ENCODE measurements at places on chromosomes 3 and 15.

- DNase-seq = no peak
Measured at GRCh38 chr3:44340058-44340395, 1.5 kb downstream of the TCAIM start.

GRCh38 chr3:13262493-13263211 is 157.5 kb downstream of the NUP210 start:
- no peak for DNase-seq

GRCh38 chr3:72163809-72164634 is 379.1 kb upstream of the PROK2 start:
- DNase-seq = no peak

GRCh38 chr3:71548705-71549384 is 34.7 kb downstream of the FOXP1 start:
- DNase-seq = no peak

DNA sequence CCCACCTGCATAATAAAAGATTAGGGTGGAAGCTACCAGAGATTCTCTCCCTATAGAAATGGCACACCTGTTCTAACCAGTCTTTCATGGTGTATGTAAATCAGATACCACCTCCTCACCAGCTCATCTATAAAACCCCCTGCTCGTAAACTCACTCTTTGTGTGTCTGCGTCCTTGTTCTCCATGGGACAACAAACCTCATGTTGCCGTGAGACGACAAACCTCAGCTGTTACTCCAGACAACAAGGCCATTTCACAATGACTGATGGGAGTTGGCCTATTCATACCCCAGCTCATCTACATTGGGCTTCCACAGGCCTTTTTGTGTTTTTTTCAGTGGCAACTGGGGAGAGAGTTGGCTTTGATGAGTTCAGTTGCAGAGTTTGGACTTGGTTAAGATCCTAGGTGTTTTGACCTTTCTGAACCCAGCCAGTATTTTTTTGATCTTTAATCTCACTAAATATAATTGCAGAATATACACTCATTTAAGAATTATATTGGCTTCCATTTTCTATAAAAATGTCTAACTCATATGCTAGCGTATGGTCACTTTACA is 96.6 kb upstream of the LRIG1 start:
- DNase-seq = no peak

- DNase-seq = no peak
Measured at GRCh38 chr3:133840767-133841166, 35.2 kb downstream of the SRPRB start.

DNA sequence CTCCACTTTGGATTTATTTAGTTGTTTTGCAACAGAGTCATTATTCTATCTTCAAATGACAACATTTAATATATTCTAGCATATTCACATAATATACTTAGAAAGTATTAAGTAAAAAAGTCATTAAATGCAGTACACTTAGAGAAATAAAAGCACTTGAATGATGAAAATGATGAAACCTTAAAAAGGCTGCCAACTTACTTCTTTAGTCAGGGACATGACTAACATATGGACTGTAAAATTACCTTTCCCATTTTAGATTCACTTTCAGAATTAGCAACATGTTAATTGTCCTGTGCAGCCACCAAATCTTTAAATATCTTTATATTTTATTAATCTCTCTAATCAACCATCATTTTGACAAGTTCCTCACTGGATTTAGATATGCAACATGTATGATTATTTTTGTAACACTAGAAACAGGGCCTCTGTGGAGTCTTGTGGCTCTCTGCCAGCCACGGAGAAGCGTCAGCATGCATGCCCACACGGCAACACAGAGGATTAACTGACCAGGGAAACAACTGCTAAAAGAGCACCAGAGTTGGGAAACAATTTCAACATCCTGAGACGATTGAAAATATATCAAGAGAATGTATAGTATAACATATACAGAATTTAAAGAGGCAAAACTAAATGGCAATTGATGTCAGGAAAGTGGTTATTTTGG is 95.7 kb downstream of the ANO10 start:
- DNase-seq = no peak
